ENCODE measurements at places on chromosomes 3 and 15.

GRCh38 chr3:169871129-169871886 is 1.6 kb upstream of the LRRC31 start:
- DNase-seq: no peak

DNA sequence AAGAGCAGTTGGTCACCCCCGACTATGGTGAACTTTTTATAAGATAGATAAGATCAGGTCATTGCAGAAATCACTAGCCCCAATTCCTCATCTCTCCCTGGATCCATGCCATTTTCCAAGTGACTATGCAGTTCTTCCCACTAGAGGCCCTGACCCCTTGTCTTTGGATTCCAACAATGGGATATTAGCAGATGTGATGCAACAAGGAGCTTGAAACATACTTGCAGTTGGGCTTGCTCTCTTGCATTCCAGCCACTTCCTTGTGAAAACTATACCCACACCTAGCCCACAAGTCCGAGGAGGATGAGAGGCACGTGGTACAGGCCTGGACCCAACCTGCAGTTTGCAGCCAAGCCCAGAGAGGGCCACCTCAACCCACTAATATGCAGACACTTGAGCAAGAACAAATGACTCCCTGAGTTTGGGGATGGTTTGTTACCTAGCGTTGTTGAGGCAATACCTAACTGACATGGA is 60.6 kb downstream of the SUCLG2 start:
- DNase-seq: no peak

GRCh38 chr3:136667081-136667480 is 85.1 kb downstream of the STAG1 start:
- no peak for DNase-seq

GRCh38 chr3:121660356-121661171 is at the start of gene HCLS1:
Gene HCLS1, minus strand, starts transcription at chr3:121660903. Its CDS starts 2,556 bp downstream, at chr3:121658347.
- DNase-seq: no peak

GRCh38 chr15:69991551-69991980 is 106.2 kb downstream of the TLE3 start:
- DNase-seq: no peak

DNA sequence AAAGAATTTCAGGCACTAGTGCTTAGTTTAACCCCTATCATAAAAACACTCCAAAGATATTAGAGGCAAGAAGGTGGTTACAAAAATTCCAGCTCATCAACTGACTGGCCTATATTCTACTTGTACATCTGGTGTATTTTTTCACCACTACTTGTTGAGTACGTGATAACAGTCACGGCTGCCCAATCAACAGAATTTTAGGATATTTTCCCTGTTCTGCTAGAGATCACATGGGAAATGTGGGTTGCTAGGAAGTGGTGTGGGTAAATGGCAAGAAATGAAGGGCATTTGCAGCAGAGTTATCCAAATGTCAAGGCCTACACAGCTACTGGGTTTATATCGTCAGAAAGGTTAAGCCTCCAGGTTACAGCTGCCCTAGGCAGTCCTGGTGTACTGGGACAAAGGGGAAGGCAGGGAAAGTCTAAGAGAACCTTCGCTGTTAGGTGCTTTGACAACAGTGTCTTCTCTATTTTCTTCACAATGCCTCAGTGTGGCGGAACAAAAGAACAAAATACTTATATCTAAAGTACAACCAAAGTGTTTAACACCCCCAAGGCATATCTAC is 81.9 kb downstream of the FMN1 start:
- DNase-seq: no peak

DNA sequence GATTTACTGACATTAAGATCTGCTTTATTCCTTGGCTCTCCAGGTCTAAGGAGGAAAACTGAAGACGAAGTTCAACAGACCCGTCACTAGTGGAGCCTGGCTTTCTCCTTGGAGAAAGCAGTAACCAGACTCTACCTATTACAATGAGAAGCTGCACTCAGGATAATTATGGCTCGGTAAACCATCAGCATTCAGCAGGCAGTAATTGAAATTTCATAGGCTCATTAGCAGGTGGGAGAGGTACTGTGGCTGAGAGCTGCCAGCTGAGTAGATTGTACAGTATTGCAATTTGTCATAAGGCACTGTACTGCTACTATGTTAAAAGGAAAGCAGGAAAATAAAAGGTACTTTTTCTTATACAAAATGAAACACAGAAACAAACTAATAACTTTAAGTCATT is 51.2 kb downstream of the CHAC1 start:
- DNase-seq: no peak

- DNase-seq: no peak
These were observed 25.9 kb upstream of the SNRK start for GRCh38 chr3:43260412-43260811.

DNA sequence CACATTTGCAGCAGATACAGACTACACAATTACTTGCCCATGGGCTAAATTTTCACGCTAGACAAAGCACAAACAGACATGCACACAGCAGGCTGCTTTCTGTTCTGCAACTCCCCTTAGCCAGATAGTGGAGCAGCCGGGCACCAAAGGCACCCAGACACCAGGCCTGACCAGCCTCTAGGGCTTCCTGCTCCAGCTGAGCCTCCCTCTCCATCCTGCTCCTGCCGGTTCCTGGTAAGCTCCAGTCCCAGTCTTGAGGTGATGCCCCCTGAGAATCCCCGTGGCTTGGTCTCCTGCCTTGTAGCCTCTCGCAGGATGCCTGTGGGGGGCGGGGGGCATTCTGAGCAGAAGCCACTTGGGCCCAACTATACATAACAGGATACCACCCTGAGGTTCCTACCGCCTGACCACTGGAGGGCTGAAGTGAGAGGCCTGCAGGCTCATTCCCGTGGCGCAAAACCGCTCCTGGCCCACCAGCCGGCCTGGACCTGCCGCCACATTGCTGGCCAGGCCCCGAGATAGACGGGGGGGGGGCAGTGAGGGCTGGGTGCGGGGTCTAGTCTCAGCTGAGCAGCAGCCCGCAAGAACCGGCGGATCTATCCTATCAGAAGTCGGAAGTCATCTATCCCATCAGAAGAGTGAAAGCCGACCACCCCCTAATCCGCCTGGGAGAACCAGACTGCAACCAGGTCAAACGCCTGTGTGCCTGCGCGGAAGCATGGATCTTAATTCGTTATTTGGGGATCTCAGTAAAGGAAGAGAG is 3.9 kb downstream of the FOXL2 start:
- no peak for DNase-seq

- no peak for DNase-seq
These were observed 471.2 kb upstream of the TGFBR2 start for GRCh38 chr3:30135190-30135589.

GRCh38 chr3:170418422-170419398 is at the start of gene CLDN11:
Gene CLDN11, plus strand, starts transcription at chr3:170418868. Its CDS starts 199 bp downstream, at chr3:170419067.
- DNase-seq: no peak

DNA sequence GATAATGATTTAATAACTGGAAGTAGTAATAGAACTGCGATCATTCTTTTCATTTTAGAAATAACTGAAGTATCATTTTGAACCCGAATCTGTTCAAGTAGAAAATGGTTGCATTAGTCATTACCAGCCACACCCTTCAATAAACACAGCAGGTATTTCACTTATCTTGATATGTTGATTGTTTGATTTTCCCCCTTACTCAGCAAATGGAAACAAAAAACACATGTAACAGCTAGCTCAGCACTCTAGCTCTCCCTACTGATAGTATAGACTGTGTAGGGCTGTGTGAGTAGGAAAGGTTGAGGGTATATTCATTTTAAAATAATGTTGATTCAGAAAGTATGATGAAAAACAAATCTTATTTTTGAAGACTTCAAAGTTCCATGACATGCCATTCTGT is 1.1 kb upstream of the GPR149 start:
- no peak for DNase-seq

DNA sequence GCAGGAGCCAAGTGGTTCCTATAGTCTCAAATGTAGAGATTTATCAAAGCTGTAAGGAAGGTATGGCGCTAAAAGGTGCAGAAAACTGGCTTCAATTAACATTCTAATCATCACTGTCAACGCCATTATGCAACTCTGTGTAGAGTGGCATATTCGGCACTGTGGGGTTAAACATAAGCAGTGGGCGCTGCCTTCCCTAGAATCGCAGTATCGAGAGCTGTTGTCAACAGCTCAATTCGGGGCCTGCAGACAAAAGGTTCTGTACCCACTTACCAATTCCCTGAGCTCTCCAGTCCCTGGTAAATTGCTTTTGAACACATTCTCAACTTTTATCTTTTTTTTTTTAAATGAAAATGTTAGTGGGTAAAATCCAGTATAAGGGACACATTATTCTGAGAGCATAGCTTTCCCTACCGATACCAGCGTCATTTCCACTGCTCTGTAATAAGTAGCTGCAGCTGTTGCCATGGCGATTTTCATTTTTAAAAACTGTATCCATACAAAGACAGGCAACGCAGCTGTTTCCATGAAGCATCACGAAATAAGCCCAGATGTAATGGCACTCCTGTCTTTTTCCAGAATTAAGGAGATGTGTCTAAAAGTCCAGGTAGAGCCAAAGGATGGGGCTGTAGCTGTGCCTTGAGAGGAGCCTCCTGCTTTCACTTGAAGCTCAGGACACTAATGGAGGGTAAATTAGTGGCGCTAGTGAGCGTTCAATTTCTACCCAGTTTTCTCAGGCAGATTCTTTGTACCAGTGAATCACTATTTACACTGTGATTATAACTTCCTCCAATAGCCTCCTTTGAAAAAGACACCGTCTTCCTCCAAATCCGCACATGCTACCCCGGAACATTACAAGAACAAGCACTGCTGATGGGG is 250.3 kb downstream of the SLC9A9 start:
- no peak for DNase-seq

DNA sequence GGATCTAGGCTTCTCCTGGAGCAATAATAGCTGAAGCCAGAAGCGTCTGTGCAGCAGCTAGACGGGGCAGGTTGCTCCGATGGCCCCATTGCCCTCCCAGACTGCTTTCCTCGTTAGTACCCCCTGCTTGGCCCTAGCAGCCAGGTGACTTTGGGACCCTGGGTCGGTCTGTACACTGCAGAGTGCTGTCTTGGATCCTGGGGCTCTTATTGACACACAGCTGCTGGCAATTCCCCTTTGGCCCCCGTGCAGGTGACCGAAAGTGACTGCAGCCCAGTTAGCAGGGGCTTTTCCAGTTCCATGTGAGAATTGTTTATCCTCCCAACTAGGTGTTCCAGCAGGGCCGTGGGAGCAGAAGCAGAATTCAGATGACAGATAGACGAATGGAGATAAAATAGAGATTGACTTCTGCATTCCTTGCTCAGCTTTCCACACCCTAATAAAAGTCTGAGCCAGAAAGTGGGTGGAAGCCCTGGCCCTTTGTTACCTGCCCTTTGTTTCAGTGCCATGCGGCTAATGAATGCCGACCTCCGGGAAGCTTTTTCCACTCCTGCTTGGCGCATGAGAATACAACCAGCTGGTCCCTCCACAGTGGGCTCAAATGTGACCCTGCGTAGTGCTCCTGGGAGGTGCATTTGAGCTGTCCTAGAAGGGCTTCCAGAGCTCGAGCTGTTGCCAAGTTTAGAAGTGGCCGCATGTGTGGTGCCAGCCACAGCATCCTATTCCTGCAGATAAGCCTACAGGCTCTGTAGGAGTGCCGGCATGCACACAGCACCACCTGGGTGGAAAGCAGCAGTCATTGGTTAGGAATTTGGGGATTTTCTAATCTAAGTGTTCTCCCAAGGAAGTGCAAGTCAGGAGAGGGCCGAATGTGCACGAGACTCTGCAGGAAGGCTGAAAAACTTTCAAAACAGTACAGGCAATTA is 94.4 kb downstream of the SLCO3A1 start:
- no peak for DNase-seq

DNA sequence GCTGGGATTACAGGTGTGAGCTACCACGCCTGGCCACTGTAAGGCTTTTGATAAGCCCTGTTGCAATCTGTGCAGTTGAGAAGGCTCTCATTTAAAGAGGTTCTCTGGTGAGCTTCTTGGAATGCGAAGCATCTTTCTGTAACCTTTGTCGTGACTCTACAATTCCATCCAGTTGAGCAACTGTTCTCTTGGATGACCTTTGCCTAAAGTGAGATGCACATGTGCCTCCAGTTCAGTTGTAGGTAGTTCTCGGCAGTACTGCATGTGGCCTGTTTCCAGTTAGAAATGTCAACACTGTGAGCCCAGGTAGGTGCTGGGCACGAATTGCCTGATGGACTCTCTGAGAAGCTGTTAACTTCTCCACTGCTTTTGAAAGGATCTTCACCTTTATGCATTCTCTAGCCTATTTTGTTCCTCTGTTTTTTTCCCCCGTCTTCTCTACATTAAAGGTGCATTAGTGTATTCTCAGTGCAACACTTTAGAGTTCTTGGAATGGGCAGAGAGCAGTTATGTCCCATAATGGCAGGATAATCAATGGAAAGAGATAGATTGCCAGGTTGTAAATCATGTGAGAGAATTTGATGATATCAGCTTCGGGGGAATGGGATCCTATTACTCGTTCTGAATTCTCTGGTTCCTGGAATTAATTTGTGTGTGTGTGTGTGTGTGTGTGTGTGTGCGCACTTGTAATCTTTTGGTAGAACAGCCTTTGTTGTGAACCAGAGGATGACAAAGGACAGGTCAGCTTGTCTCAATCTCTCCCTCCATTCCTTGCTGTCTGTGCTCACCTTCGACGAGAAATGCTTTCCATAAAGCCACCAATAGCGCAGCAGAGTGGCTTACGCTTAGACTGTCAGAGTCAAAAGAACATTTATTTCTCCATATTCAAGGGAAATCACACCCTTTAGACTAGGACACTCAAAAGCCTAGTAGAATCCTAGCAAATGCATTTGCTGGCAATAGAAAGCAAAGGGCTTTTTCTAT is 51.1 kb downstream of the PTPRG start:
- DNase-seq: no peak

DNA sequence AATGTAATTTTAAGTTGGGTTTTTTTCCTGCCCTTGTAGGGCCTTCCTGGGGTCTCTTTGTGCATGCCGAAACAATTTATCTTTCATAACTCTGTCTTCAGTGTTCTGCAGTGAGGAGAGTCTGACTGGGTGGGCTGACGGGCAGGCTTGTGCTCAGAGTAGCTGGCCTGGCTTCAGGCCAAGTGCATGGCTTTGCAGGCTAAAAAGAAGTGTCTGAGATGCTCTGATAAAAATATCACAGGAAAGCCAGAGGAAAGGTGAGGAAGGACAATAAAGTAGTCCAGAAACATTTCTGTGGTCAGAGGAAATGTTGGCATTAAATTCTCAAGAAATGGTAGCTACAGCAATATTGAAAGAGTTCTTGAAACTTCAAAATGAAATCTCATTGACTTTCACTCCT is 25.5 kb downstream of the ST3GAL6 start:
- no peak for DNase-seq

DNA sequence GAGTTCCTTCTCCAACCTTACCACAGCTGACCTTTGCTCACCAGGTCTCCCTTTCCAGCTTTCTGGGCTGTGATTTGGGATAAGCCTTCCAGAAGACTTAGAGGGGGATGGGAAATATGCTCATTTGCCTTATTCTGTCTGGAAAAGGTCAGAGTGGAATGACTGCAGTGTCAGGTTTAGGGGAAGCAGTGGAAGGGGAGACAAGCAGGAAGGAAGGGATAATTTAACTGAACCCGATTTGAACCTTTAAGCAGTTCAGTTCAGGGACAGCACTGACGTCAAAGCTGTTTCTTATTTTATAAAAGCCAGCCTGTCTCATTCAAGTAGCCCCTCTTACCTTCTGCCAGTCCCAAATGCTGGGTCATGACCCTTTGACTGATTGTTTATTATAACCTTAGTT is 418.4 kb upstream of the RARB start:
- no peak for DNase-seq

- no peak for DNase-seq
These were observed 36.5 kb downstream of the CDV3 start for GRCh38 chr3:133610031-133610430.
